ENCODE measurements at places on chromosomes 2 and 18.

DNA sequence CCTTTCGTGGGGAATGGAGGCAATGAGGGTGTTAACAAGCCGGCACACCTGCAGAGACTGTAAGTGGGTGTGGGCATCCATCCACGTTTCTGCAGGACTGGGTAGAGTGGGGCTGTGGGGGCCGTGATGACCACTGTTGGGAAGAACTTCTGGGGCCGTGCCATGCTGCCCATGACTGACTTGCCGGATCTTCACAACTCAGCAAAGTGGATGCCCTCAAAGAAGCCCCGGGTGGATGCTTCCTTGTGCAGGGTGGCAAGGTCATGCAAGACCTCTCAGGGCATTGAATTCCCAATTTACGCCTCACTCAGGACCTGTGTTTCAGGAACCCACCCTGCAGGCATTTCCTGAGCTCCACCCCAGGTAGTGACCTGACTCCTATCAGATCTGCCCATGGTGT is 143.5 kb upstream of the TPO start:
- DNase-seq: no peak

GRCh38 chr2:64487256-64488049 is 33.5 kb downstream of the LGALSL start:
- DNase-seq: no peak

DNA sequence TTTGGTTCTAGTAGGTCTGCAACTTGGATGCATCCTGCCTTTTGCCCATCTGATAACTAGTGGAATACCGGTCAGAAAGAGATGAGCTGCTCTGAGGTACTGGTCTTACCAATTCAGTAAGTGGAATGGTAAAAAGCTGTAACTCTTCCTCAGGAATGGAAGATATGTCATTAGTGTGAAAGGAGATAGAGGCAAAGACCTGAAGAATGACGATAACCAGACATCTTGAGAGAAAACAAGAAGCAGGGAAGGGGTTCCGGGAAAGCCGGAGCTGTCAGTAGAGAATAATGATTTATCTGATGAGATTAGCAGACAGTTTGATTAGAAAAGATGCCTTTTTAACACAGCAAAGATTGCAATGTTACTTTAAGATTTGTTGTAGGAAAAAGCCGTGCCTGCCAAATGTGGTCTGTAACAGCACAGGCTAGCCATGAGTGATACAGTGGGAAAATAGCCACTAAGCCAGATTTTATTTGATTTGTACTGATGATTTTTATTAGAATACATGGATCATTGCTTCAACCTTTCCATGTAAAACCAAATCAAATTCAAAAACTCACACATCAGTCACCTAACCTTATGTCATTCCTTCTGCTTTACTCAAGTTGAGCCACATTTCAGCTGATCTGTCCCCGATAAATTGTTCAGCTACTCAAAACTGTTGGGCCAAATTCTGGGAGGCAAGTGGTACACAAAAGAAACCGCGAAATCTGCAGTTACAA is 110.0 kb downstream of the TCF4 start:
- DNase-seq: no peak

DNA sequence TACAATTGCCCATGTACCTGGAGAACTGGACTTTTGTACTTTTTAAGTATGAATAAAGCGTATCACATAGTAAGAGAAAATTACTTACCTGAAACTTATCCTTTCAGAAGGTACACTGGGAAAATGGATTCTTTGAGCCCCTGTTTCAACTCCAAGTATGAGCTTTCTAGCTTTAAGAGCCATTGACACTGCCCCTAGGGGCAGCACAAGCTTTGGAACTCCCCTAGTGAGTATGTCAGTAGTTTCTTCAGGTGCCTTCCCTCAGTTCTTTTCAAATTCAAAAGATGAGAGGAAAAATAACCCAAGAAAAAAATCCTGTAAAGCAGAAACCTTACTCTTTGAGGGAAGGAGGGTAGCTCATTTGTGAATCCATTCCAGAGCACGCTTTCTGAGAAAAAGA is 124.1 kb downstream of the MEMO1 start:
- DNase-seq: no peak

GRCh38 chr18:62545098-62545497 is 22.3 kb downstream of the ZCCHC2 start:
- no peak for DNase-seq

GRCh38 chr18:59109375-59109774 is 30.3 kb upstream of the SEC11C start:
- no peak for DNase-seq

DNA sequence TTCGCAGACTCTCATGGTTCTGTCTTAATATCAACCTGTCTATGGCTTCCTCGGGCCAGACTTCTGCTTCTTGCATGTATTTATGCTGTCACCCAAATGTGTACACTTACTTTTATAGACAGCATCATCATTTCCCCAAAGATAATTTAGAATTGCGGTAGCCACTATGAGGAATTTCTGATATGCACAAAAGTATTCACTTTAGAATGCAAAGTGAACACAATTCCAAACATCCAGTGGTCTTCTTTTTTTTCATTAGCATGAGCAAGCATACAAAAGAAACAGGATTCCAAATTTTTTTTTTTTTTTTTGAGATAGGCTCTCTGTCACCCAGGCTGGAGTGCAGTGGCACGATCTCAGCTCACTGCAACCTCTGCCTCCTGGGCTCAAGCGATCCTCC is 21.0 kb upstream of the MCFD2 start:
- no peak for DNase-seq

DNA sequence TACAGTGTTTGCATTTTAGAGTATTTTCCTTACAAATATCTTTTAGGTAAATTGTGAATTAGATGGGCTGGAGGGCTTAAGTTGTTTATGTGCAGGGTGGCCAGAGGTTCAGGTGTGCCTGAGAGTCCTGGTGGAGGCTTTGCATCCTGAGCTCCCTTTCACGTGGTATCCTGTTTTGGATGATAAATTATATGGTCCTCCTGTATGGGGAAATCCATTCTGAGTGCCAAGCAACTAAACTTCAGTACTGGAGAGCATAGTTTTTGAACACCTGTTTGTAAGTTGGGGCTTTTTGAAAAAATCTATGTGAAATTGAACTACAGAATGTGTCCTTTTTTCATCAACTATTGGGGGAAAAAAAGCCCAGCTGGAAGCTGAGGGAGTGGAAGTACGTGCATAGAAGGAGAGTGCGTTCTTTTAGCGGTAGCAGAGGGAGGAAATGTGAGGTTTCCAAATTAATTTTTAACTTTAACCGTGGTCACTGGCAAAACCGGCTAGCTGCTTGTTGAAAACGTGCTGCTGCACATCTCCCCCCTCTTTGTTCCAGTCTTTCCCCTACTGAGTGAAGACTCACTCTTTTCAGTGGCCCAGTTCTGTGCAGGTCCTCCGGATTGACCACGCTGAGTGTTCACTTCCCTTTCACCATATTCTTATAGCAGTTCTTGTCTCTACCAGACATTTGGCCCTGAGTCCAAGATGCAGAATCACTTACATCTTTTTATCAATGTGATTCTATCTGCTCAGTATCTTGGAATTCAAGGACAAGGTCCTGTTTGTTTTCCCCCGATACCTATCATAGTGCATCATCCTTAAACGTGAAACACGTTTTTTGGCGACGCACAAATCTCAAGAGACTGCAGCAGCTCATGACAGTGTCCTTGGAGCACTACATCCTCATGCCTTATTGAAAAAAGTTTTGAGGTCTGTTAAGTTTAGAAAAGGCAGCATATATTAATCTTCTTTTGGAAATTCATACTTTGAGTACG is 15.3 kb downstream of the CNOT11 start:
- DNase-seq: no peak

- no peak for DNase-seq
Measured at GRCh38 chr2:48715042-48715899, 40.3 kb downstream of the LHCGR start.

DNA sequence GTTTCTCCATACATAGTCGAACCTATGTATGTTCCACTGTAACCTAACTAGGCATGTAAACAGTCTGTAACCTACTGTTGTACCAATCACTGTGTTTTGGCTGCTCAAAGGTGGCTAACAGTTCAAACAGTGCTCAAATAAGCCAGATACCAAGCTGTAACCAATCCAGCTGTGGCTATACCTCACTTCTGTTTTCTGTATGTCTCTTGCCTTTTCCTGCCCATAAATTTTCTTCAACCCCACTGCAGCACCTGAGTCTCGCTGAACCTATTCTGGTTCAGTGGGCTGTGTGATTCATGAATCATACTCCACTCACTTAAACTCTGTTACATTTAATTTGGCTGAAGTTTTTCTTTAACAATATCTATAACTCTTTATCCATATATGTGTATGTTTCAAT is 340.7 kb downstream of the LPIN1 start:
- DNase-seq: no peak

DNA sequence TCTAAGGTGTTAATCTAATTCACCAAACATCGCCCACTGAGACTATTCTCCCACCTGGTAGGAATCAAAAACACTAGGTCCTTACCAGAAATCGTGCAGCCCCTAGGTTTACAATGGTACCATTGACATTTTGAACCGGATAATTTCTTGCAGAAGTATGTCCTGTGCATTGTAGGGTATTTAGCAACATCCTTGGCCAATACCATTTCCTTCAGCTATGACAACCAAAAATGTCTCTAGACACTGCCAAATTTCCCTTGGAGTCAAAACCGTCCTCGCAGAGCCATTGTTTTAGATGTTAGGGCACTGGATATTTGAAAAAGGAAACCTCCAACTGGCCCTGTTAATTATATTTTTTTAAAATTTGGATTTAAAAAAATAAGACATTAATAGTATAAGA is 3.8 kb downstream of the VPS54 start:
- DNase-seq: no peak

GRCh38 chr2:46106690-46107089 is 190.5 kb upstream of the EPAS1 start:
- DNase-seq: no peak

- no peak for DNase-seq
Measured at GRCh38 chr2:175567435-175568061, 386.0 kb upstream of the ATP5MC3 start.

DNA sequence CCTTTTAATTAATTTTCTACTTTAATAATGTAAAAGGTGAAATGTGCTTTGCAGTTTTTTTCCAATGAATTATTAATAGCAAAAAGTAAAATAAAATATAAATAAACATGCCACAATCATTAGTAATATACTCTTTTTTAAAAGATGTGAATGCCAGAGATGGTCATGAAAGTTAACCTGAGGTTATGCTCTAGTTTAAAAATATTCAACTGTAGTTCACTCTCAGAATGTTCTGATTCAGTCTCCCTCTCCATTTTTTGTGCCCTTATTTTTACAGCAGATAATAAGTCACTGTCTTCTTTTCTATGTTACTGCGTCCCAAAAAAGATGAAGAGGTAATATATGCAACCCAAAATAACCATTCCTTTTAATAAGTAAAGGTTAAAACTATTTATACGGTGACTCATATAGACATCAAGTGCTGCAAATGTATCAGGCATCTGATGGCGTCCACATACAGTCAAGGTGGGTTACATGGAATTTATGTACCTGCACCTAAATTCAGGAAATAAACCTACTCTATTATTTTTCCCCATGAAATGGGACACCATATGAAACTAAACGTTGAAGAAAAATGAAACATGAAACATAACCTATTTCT is 153.6 kb upstream of the ZNF804A start:
- DNase-seq: no peak

DNA sequence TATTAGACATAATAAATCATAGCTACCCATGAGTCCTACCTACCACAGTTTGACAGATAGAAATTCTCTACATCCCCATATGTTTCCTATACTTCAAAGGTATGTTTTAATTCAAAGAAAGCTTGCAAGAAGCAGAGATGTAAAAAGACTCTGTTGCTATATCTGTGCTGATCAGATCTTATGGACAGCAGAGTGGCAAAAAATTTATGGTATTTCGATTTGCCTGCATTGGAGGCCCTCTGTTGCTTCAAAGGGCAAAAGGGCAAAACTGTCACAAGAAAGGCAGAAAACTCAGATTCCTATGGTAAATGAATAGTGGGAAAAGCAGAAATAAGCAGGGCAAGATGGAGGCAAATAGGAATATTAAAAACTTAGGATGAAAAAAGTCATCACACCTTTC is 447.8 kb upstream of the SPHKAP start:
- no peak for DNase-seq

GRCh38 chr18:48138210-48138609 is 207.8 kb upstream of the SMAD2 start:
- DNase-seq: no peak

GRCh38 chr18:31646332-31647126 is 37.9 kb downstream of the B4GALT6 start:
- no peak for DNase-seq

- DNase-seq: peak; percentile 35
Measured at GRCh38 chr2:98761267-98761781, 30.4 kb upstream of the MGAT4A start.

- DNase-seq: no peak
Measured at GRCh38 chr2:29009711-29010677, 28.9 kb downstream of the TOGARAM2 start.

GRCh38 chr18:22817844-22818243 is 115.3 kb upstream of the RBBP8 start:
- no peak for DNase-seq

GRCh38 chr18:58761241-58761969 is 90.1 kb downstream of the MALT1 start:
- DNase-seq: no peak

All from stimulated activated CD8-positive, alpha-beta memory T cell treated with anti-CD3 and anti-CD28 coated beads, Interleukin-15, amount 100 ng/mL, for 24 hours (primary cell).